Calu3 (cell line): ENCODE measurements at places on chromosomes 4 and X.

GRCh38 chrX:21986596-21986995, 45.5 kb upstream of the PHEX start:
- DNase-seq = no peak

DNA sequence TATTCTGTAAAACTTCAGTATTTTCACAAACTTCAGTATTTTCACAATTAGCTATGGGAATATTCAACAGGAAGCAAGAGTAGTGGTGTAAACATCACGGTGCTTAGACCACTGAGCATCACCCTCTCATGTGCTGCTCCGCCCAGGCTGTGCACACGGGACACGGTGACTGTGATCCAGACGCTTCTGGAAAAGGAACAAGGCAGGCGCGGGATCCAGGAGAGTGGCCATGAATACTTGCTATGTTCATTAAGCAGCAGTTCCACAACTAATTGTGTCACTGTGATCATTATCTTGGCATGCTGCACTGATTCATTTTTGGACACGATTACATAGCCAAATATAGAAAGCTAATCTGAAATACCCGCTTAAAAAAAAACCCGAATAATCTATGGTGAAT, 19.6 kb upstream of the FAT1 start:
- no peak for DNase-seq

DNA sequence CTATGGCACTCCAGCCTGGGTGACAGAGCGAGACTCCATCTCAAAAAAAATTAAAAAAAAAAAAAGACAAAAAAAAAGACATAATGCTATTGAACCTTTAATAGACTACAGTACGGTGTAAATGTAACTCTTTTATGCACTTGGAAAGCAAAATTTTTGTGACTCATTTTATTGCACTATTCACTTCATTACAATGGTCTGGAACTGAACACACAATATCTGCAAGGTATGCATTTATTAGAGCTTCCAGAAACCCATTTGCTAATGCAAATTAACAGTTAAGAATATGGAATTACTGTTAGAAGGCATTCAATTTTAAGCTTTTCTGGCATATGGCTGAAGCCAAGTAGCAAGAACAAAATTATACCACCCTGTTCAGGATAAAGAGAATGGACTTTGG, 176.3 kb downstream of the OPHN1 start:
- no peak for DNase-seq

DNA sequence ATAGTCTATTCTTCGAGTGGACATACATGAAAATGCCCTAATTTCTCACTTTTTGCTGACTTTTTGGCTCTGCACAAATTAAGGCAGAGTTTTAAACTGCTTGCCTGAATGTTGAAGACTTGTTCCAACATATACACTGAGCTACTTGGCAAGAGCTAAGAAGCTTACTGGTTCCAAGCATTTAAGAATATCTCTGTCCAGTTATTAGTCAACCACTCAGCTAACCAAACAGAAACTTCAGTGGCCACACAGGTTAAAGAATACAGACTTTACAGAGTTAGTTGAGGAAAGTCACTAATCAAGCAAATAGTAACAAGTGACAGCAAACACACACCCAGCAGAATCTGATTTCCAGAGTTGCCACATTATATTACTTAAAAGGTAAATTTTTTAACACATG, 35.5 kb downstream of the AMER1 start:
- DNase-seq = no peak

- DNase-seq = no peak
Observed at GRCh38 chr4:40848940-40849339, 99.2 kb downstream of the NSUN7 start.

DNA sequence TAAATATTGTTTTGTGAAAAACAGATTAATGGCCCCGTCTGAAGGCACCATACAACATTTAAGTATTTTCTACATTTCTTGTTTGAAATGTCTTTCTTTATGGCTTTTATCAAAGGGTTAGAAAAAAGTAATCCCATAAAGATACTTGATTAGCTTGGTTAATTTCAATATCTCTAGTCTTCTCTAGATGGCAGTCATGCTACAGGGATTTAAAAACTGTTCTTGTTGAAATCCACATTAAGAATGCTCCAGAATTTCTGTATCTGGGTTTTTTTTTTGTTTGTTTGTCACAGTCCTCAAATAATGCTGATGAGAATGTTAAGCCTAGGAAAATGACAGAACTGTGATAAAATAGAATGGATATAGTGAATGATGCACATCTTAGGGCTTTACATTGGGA, 109.0 kb upstream of the AADAT start:
- no peak for DNase-seq

- DNase-seq = no peak
Observed at GRCh38 chr4:166658585-166658984, 575.7 kb downstream of the SPOCK3 start.

DNA sequence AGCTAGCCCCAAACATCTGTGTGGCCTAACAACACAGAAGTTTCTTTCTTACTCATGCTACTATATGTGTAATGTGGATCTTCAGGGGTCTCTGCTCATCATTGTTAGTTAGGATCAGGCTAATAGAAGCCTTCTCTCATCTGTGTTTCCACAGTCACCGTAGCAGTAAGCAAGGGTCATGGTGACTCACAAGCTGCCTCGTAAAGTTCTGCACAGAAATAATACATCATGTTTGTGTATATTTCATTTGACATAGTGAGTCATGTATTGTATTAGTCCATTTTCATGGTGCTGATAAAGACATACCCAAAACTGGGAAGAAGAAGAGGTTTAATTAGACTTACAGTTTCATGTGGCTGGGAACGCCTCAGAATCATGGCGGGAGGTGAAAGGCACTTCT, 38.7 kb downstream of the SLC4A4 start:
- no peak for DNase-seq

DNA sequence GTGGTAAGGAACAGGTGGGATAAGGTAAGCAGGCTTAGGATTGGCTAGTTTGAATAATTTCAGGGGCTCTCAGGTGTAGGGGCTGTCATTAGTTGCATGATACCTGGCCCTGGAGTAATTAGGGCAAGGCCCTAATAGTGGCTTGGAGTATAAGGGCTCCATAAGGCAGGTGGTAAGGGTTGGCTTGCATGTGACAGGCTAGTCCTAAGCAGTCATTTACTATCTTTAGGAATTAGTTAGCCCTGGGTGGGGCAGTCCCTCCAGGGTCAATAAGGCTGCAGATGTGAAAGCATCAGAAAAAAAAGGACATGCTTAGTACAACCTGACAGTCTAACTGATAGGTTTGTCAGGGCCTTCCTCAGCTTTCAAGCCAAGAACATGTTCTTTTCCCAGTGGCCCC, 7.8 kb upstream of the TMPRSS11D start:
- no peak for DNase-seq
